ENCODE measurements at places on chromosomes 3 and 15. TPM values are rescaled to one million over a fixed set of nuclear protein-coding genes. Genes with fewer than 3 reads are reported as not detected.

GRCh38 chr15:61159901-61160300, 69.2 kb downstream of the RORA start:
- no peaks in the 10 kb centered on the region for H3K36me3 ChIP-seq
- H3K27ac ChIP-seq = no peak overlapping the region
- no peaks in the 10 kb centered on the region for H3K4me1 ChIP-seq
- DNase-seq = no peak
- H3K27me3 ChIP-seq = no peaks in the 10 kb centered on the region
- H3K4me3 ChIP-seq = no peak overlapping the region

GRCh38 chr3:127680798-127681221, 8.1 kb downstream of the ABTB1 start:
- H3K4me3 ChIP-seq = no peak overlapping the region
- no peak for DNase-seq
- H3K4me1 ChIP-seq = no peaks in the 10 kb centered on the region
- no peaks in the 10 kb centered on the region for H3K36me3 ChIP-seq

DNA sequence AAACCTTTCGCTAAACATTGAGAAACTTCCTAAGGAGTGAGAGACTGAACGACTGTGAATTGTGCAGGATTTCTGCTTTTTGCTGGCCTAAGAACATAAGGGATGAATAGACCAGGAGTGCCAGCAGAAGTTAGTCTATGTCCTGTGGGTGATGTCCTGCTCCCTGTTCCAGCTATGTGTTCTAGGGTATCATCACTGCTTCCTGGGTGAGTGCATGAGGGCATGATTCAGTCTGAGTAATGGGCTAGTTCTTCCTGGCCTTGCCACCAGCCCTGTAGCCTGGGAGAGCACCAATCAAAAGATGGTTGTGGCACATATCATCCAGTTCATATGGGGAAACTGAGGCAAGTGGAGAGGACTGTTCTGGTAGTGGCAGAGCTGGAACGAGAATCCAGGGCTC, 153.9 kb upstream of the TPM1 start:
- H3K27me3 ChIP-seq = no peaks in the 10 kb centered on the region
- no peak for DNase-seq
- no peak overlapping the region for H3K4me3 ChIP-seq
- no peak overlapping the region for H3K27ac ChIP-seq
- no peaks in the 10 kb centered on the region for H3K36me3 ChIP-seq

The ARGFX gene
- not detected for total RNA-seq

DNA sequence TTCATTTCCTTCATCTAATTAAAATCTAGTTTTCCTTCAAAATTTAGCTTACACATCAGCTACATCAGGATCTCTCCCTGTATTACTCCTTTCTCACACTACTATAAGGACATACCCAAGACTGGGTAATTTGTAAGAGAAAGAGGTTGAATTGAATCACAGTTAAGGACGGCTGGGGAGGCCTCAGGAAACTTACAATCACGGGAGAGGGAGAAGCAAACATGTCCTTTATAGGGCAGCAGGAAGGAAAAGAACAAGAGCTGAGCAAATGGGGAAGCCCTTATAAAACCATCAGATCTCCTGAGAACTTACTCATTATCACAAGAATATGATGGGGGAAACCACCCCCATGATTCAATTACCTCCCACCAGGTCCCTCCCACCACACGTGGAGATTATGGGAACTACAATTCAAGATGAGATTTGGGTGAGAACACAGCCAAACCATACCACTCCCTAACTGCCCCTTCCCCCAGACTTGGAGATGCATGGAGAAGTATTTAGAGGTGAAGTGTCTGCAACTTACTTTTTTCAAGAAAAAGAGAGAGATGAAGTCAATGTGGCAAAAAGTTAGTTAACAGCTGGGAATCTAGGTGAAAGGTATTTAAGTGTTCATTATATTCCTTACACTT, 21.3 kb downstream of the PRTG start:
- peaks cover 18% of the 10 kb centered on the region for H3K4me1 ChIP-seq
- DNase-seq = no peak
- no peaks in the 10 kb centered on the region for H3K27me3 ChIP-seq
- H3K4me3 ChIP-seq = no peak overlapping the region
- no peaks in the 10 kb centered on the region for H3K36me3 ChIP-seq
- H3K27ac ChIP-seq = no peak overlapping the region

The SLC24A5 gene
- not detected for total RNA-seq

The UROC1 gene
- total RNA-seq = not detected

The BSN gene
- total RNA-seq = 1.8 TPM

GRCh38 chr3:6697722-6698121, 163.2 kb upstream of the GRM7 start:
- no peaks in the 10 kb centered on the region for H3K36me3 ChIP-seq
- H3K27ac ChIP-seq = no peak overlapping the region
- DNase-seq = no peak
- no peaks in the 10 kb centered on the region for H3K27me3 ChIP-seq
- H3K4me3 ChIP-seq = no peak overlapping the region
- H3K4me1 ChIP-seq = no peaks in the 10 kb centered on the region

- no peaks in the 10 kb centered on the region for H3K27me3 ChIP-seq
- peak; percentile 58 for DNase-seq
- no peak overlapping the region for H3K4me3 ChIP-seq
- no peak overlapping the region for H3K27ac ChIP-seq
- no peaks in the 10 kb centered on the region for H3K4me1 ChIP-seq
Observed at GRCh38 chr3:1171320-1171719, 78.5 kb downstream of the CNTN6 start.
